ENCODE measurements at places on chromosomes 3 and 15. TPM values are rescaled to one million over a fixed set of nuclear protein-coding genes. Genes with fewer than 3 reads are reported as not detected.

The ARL6IP5 gene
- 217 TPM for total RNA-seq

The CCR8 gene
- total RNA-seq, result not detected

The ZIC1 gene
- total RNA-seq, result 0.32 TPM

The LSAMP gene
- total RNA-seq, result 3.2 TPM

The CCR3 gene
- total RNA-seq, result 0.13 TPM

The HIGD2B gene
- not detected for total RNA-seq

The PRSS50 gene
- under 0.01 TPM for total RNA-seq

The CLN6 gene
- 13.0 TPM for total RNA-seq

The CELSR3 gene
- 1.4 TPM for total RNA-seq

The TMEM87A gene
- total RNA-seq, result 81.8 TPM

The MKRN2OS gene
- not detected for total RNA-seq

The ABI3BP gene
- total RNA-seq, result 728 TPM

The CD200 gene
- total RNA-seq, result not detected

The GYG1 gene
- total RNA-seq, result 70.6 TPM

The CCR5 gene
- total RNA-seq, result under 0.01 TPM

The IGSF11 gene
- total RNA-seq, result not detected

The ST6GAL1 gene
- 10.8 TPM for total RNA-seq

The CHAC1 gene
- 9.8 TPM for total RNA-seq

The C2CD4B gene
- not detected for total RNA-seq

The NOX5 gene
- total RNA-seq, result 0.26 TPM

The SKIL gene
- total RNA-seq, result 61.3 TPM

The ZCWPW2 gene
- total RNA-seq, result 0.91 TPM
